ENCODE measurements at places on chromosomes 7 and 10.

GRCh38 chr7:115183431-115184057 lies 261.6 kb downstream of the MDFIC start:
- no peak for DNase-seq

DNA sequence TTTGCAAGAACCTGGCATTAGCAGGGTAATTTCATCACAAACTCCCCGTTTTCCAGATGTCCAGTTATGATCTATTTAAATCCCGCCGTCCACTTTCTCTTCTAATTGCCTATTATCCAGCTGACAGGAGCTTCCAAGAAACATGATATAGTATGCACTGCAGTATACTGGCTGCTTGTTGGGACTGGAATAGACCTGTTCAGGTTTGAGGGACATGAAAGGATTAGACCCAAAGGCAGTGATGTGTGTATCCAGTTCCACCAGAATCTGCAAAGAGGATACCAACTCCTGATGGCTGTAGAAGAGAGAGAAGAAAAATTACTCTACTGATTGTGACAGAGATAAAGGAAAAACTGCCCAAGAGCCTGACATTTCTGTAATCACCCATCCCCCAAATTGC lies 8.9 kb downstream of the MSS51 start:
- no peak for DNase-seq

DNA sequence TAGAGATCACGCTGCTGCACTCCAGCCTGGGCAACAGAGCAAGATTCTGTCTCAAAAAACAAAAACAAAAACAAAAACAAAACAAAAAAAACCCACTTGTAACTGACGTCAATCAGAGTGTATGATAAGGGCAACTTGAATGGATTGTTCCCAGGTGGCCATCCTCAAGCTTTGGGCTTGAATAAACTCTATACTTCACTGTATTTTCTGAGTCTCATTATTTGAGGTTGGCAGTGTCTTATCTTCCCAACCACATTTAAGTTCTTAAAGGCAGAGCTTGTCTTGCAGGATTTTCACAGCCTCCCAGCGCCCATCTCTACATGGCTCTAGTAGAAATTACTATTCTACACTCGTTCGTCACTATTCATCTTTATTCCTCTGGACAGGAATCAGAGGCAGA lies 5.1 kb upstream of the OAT start:
- no peak for DNase-seq

GRCh38 chr10:34567659-34568253 lies 247.3 kb downstream of the PARD3 start:
- DNase-seq: no peak

GRCh38 chr10:34918776-34919315 lies 103.8 kb upstream of the PARD3 start:
- DNase-seq: no peak

DNA sequence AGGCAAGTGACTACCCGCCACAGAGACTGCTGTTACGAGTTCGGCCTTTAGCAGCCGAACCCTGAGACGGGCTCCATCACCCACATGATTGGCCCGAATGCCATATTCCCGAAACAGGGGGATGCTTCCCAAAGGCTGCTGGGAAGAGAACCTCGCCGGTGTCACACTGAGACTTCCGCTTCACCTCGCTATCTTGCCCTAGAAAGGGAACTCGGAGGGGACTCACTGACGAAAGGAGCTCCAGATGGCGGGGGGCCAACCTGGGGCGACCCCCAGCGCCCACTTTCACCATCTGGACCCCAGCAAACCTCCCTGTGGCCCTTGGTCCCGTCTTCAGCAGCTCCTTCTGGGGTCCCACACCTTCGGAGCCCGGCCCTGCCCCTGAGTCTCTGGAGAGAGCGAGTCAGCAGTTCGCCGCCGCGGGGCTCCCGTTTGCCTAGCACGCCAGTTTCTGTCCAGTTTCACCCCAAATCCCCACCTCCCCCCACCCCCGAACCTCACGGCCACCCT lies 529 bp downstream of the HPS1 start:
- DNase-seq: peak; percentile 48

DNA sequence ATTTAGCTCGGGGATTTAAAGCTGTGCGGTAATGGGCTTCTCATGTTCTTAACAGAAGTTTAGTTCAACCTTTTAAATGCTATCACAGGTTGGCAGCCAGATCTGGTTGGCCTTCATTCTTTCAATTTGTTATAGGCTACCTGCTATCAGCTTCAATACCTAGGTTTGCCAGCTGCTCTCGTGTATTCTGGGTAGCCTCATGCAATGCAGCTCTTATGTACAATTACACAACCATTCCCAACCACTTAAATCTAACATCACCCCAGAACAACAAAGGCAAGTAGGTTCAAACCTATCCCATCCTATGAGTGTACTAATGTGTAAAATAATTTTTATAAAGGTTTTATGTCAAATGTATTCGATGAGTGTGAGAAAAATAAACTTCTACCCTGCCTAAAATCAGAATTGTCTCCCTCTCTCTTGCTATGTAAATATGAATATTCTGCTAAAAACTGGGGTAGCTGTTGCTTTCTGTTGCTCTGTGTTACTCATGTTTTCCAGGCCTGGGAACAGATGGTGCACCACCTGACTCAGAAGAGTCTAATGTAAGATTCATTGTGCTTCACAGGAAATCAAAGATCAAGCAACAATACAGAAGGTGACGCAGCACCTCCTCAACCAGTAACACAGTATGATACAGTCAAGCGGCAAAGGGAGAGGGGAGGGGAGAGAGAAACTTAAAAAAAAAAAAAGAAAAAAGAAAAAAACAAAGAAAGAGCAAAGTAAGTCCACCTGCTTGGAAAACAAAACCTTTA lies 188.6 kb downstream of the ETV1 start:
- DNase-seq: no peak

- no peak for DNase-seq
Observed at GRCh38 chr10:31028081-31028480, 3.6 kb downstream of the ZNF438 start.

- no peak for DNase-seq
Observed at GRCh38 chr10:114492351-114493037, 88.2 kb upstream of the AFAP1L2 start.

DNA sequence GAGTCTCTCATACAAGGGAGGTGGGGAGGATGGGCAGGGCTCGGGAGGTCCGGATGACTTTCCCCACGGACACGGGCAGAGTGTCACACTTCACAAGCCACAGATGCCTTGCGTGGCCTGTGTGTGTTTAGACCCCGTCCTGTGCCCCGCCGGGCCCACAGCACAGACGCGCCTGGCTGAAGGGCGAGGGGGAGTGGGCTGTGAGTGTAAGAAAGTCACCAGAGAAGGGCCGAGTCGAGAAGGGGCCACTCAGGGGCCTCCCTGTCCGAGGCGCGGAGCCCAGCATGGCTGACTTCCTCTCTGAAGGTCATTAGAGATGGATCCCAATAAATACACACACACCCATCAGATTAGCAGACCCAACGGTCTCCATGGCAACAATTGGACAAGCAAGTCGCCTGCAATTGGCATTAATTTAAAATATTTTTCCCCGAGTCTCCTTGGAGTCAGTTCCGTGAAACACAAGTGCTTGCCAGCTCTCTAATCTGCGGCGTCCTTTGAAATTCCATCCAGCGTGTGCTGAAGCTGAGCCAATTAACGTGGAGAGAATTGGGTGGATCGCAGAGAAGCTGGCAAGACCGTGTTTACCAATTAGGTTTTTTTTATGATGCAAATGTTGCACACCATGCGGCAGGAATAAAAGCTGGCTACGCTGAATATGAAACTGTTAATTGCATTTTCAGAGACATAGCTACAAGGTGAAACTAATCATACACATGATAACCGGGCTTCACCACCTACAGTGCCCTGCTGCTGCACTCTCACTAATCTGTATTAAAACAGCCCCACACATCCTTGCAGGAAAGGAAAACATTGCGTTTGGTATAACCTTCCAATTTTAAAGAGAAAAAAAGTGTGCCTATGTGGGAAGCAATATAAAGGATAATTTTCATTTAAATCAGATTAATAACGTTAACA lies 571.2 kb downstream of the PTPRN2 start:
- no peak for DNase-seq

GRCh38 chr10:8453587-8453986 lies 399.1 kb downstream of the GATA3 start:
- no peak for DNase-seq

DNA sequence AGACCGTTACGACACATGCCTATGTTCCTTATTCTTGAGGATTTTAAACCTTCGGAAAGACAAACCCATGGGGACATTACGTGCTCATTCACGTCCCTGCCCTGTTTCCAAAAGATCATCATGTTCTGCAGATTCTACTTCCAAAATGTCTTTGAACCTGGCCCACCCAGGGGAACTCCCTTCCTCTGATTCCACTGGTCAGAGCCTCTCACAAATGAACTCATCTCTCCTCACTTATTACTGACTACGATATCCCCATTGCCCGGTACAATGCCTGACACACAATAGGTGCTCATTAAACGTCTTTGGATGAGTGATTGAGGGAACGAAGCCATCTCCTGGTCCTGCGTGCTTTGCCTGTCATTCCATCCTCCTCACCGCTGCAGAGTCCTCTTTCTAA lies 168.3 kb upstream of the RNF32 start:
- no peak for DNase-seq

DNA sequence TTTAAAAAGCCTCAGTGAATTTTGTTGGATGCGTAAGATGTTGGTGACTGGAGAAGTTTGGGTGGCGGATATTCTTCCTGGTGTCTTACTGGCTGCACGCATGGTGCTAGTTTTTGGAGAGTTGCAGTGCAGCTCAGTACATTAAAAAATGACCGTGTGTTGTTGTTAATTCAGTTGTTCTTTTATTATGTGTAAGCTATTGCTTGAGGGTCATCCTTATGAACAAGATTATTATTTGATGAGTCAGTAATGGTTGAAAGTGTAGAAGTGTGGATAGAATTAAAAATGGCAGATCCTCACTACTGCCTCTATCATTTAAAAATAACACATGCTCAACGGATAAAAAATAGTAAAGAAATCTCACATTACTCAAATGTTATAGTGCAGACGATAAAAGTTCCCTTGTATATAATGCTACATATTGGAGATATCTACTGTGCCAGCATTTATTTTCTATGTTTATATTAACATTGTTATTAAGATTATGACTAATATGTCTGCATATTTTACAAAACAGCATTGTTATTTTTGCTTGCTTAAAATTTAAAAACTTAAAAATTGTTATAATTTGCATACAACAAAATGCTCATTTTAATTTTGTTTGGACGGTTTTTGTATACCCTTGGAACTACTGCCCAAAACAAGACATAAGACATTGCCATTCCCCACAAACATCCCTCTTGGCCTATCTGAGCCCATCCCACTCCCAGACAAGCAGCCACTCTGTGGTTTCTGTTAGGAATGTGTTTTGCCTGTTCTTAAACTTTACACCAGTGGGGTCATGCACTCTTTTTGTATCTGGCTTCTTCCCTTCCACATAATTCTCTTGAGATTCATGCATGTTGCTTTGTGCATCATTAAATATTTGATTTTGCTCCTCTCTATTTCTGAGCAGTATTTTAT lies 142.0 kb downstream of the DOCK1 start:
- no peak for DNase-seq

DNA sequence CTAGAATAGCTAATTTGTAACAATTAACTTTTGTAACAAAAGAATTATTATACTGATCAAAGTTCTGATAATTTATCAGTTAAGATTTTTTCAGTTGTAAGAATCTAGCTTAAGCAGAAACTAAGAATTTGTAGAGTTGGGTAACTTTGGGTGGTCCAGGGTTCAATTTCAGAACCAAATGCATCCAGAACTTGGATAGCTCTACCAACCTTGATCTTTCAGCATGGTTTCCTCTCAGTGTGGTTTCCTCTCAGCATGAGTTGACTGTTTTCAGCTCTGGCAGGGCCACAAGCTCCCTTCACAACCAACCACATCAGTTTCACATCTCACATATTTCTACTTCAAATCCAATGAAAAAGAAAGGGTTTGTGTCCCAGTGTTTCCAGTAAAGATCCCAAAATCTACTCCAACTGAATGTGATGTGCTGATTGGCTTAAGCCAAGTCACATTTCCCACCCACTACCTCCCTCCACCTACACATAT lies 3.3 kb upstream of the FAS start:
- no peak for DNase-seq

DNA sequence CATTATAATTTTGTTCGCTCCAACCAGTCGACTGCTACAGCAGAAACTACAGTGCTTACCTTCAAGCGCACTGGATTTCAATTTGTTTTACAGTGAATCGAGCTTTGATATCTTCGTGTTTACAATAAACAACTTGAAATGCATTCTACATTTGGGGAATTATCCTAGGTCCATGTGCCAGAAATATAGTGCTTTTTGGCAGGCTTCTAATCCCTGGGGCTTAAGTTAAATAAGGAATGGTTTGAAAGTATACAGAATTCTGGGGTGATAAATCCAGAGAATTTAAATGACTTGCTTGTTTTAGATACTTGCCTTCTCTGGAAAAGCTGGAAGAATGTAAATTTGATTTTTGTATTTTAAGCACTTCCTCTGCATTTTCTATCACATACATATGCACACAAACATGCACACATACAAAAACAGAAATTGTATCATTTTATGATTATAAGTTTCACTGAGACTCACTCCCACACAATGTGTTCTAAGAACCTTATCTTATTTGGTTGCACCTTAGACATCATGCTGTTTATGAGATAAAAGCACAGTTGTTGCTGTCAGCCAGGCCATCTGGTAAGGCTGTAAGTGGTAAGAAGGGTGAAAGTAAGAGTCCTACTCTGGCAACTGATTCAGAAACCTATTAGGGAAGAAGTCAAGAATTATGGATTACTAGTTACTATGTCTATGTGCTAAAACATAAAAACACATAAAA lies 347.2 kb upstream of the KCND2 start:
- DNase-seq: no peak

DNA sequence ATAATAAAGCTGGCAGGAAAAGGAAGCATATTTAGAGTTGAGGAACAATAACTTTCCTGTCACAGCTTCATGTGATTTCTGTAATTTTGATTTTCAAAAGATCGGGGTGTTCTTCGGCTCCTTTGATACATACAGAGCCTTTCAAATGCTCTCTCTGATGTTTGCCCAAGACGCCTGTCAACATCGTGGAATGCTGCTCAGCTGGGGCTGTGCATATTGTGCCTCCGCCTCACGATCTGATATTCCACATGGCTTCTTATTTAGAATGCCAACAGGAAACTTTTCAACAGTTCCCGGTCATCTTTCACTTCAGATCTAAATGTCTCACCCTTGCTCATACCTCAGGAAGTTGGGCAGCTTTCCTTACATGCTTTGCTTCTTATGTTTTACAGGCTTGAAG lies 7.3 kb downstream of the NPY start:
- no peak for DNase-seq

DNA sequence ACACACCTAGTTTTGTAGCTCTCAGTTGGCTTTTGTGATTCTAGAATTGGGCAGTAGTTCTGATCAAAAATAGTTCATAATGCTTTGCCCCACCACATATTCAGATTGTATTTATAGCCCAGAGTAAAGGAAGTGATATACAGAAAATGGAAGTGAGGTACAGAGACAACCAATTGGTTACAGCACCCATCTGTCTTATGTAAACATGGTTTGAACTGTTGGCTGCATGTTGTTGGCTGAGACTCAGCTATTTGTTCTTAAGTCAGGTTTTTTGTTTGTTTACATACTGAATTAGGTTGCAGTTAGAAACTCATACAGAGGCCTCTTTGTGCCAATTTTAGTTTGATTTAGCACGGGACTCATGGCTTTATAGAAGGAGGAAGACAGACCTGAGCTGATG lies 158.9 kb upstream of the GPR26 start:
- DNase-seq: no peak

GRCh38 chr10:4024027-4024426 lies 239.0 kb upstream of the KLF6 start:
- DNase-seq: no peak

- DNase-seq: no peak
Observed at GRCh38 chr7:87216701-87217508, 2.6 kb downstream of the TMEM243 start.

All from activated naive CD4-positive, alpha-beta T cell (primary cell).